Stimulated activated CD4-positive, alpha-beta T cell treated with anti-CD3 and anti-CD28 coated beads, Interleukin-2, amount 100 ng/mL, for 48 hours (primary cell): ENCODE measurements at places on chromosomes 1 and 21.

GRCh38 chr21:45481977-45482898 is 60.0 kb downstream of the SLC19A1 start:
- DNase-seq, result no peak

GRCh38 chr1:235865565-235866204 is 1.0 kb downstream of the LYST start:
- no peak for DNase-seq

- no peak for DNase-seq
Observed at GRCh38 chr1:27656157-27656893, 15.7 kb downstream of the IFI6 start.

DNA sequence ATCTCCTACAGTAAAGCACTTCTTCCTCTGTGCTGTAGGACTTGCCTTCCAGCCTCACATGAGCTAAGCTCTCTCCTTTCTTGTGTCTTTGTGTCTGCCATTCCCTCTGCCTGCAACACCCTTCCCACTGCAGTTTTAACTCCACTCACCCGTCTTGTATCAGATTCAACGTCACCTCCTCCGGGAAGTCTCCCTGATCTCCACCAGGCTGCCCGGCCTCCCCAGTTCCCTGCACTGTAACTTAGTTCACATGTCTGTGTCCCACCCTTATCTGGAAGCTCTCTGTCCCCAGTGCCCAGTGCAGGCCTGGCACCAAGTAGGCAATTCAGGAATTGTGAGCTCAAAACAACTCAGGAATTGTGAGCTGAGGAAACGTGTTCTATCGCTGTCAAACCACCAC is 96.4 kb downstream of the GLIS1 start:
- no peak for DNase-seq

DNA sequence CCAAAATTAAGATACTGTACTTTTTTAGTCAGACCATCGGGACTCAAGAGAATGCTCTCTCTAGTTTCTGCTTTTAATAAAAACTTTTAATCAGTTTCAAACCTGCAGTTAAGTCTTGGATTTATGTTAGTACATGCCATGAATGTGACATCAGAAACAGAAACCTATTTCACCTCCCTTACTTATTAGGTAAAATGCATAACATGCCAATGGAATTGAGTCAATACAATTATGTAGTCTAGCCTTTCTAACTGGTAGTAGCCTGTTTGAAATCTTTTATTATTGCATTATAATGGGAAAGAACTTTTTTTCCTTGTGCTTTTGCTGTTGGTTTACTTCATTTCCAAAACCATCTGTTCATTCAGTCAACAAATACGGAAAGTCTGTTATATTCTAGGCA is 4.8 kb downstream of the PHACTR4 start:
- no peak for DNase-seq

DNA sequence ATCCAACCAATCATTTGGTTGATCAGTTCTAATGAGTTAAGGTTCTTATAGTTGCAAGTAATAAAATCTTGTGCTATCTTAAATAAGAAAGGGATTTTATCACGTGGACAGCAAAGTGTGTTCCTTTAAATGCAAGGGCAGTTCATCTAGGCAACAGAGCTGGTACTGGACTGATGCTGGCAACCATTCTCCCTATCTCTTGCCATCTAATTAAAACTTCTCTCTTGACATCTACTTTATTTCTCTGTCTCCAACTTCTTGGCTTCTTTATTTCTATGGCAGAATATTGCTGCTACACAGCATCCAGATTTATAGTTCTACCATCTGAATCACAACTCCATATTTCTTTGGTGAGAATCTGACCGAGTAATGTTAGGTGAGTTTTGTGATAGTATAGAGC is 115.2 kb upstream of the CACYBP start:
- no peak for DNase-seq

- DNase-seq, result no peak
Observed at GRCh38 chr1:111967067-111967690, 22.3 kb downstream of the KCND3 start.

GRCh38 chr1:175493321-175494010 is 249.9 kb downstream of the TNR start:
- DNase-seq, result no peak

- no peak for DNase-seq
Observed at GRCh38 chr1:193411215-193411614, 224.8 kb upstream of the B3GALT2 start.

GRCh38 chr1:29410476-29410875 is 174.2 kb downstream of the PTPRU start:
- DNase-seq, result no peak

DNA sequence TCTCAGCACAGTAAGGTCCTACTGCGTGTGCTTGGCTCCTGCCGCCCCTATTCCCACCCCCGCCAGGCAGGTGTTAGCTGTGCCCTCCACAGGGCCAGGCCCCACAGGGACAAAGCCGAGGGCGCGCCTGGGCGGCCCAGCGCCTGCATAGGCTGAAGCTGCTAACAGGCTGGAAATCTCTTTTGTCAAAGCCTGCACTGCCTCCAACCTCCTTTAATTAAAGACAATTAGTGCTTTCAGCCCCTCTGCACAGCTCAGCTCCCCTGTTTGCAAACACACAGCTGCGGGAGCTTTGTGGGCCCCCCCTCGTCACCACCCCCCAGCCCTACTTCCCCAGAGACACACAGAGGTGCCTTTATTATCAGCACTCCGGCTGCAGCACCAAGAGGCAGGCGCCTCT is 95.9 kb downstream of the EPHB2 start:
- DNase-seq, result no peak

DNA sequence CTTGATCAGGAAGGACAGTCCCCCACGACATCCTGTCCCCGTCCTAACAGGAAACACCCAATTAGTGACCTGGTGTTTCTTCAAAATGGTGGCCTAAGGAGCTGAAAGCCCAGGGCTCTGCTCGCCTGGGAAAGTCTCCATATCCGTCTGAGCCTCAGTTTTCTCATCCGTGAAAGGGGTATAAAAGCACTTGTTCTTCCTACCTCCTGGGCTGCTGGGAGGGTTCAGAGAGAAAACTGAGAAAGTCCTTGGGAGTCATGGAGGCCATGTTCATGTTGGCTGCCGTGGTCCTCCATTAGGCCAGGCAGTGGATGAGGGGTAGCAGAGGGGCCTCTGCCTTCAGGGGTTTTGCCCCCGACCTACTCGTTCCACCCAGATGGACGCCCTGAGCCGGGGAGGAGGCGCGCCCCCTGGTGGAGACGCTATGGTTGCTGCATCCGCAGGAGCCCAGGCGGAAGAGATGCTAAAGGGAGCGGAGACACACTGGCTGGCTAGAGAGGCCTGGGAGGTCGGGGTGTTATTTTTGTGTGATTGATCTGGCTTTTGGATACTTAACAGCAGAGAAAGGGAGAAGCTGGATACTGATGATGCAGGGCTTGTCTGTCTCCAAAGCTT is 113.5 kb downstream of the PRDM2 start:
- peak; percentile 58 for DNase-seq

GRCh38 chr1:31198600-31198999 is 41.1 kb downstream of the NKAIN1 start:
- DNase-seq, result no peak

DNA sequence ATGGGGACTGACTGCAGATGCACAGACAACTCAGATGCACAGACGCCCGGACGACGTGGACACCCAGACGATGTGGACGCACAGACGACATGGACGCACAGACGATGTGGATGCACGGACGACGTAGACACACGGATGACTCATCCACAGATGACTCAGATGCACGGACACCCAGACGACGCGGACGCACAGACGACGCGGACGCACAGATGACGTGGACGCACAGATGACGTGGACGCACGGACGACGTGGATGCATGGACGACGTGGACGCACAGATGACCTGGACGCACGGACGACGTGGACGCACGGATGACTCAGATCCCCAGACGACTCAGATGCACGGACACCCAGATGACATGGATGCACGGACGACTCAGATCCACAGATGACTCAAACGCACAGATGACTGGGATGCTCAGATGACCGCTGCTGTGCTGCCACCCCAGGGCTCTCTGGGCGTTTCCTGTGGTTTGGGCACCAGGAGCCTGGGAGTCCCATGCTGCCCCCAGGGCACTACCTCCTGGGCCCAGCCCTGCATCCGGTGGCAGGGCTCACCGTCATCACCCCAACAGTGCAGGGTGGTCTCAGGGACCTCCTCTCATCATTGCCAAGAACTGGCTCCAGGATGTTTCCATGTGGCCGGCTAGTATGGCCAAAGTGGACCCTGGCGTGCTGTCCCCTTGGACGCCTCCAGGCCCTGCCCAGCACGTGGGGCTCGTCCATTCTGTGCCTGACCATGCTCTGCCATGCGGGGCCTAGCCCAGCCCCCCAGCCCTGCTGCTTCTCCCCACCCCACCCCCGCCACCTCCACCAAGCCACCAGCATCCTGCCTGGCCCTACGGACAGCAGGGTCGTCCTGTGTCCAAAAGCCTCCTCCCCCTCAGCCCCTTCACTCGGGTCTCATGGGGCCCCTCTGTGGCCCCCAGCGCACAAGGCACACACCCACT is 14.0 kb downstream of the FAAP20 start:
- no peak for DNase-seq

GRCh38 chr1:182851825-182852224 is 12.7 kb downstream of the DHX9 start:
- DNase-seq, result no peak

DNA sequence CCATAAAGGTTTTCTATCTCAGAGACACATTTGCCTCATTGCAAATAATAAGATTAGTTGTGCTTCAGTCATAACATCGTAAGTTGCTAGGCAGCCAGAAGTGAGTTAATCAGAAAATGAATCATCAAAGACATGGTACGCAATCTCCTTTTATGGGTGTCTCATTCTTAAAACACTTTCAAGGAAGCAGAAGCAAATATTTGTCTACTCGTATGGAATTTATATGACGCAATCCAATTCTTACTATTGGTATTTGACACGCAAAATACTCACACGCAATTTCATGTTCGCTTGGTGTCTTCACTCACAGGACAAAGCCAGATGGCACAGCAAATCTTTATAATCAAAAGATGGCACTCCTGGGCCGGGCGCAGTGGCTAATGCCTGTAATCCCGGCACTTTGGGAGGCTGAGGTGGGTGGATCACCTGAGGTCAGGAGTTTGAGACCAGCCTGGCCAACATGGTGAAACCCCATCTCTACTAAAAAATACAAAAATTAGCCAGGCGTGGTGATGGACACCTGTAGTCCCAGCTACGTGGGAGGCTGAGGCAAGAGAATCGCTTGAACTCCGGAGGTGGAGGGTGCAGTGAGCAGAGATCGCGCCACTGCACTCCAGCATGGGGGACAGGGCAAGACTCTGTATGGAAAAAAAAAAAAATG is 56.4 kb downstream of the HLCS start:
- no peak for DNase-seq

DNA sequence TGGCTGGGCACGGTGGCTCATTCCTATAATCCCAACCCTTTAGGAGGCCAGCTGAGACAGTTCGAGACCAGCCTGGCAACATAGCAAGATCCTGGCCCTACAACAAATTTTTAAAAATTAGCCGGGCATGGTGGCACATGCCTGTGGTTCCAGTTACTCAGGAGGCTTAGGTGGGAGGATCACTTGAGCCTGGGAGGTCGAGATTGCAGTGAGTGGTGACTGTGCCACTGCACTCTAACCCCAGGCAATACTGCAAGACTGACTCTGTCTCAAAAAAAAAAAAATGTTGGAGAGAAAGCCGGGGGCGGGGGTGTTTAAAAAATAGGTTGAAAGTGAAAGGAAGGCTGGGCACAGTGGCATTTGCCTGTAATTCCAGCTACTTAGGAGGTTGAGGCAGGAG is 16.5 kb downstream of the CLDN19 start:
- DNase-seq, result no peak

- DNase-seq, result no peak
Observed at GRCh38 chr1:38699330-38700076, 160.1 kb downstream of the RRAGC start.

DNA sequence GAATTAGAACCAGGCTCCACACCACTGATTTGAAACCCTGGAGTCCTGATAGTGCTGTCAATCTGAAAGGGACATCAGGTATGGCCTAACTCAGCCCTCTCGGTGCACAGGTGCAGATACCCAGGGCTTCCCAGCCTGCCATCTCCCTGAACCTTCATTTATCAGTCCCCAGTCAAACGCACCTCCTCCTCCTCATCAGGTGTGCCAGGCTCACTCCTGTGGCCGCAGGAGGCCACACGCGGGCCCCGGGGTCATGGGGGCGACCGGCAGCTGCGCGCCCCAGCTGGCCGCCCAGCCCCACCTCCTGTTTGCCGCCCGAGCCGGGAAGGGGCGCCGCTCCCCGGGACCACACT is 572 bp downstream of the FUCA1 start:
- no peak for DNase-seq

DNA sequence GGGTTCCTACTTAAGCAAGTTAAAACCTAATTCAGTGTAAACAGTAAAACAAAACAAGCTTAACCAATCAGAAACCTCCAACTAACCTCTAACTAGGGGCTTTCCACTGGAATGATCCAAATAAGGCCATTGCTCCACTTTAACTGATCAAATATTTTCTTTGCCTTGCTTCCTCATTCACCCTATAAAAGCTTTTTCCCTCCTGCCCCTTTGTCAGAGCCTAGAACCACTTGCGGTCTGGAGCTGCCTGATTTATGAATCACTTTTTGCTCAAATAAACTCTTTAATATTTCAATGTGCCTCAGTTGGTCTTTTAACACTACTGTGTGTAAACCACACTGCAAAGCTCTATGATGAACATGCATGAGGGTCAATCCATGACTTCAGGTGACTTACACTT is 4.5 kb upstream of the FAM89A start:
- DNase-seq, result no peak

DNA sequence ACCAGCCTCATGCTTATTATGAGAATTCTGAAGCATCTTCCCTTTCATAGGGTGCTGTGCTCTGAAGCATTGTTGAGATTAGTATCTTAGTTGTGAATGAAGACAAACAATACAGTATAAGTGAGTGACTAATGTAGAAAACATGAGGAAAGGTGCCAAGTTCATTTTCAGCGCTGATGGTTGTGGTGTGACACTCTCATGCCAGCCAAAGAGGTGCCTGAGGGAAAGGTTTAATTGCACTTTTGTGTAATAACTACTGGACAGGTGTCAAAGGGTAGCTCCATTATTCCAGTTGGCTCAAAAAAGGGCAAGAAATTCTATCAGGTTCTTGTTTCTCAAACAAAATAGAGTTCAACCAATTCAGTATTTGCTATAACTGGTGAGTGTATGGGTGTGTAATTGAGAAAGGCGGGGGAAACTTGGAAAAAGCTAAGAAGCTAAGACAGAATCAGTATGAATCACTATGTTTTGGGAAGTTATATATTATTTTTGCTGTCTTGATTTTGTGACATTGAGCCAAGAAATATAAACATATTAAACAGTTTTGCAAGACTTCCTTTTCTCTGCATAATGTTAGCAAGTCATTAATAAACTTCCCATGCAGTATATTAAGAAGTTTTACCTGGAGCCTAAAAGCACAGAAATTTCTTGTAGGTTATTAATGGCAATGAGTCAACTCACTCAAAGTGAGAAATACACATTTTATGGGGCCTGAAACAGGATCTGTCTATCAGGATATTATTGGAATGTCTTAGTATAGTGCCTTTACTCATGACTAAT is 31.8 kb downstream of the KCNK2 start:
- DNase-seq, result no peak
